IPS DF 6.9 (cell line): ENCODE measurements at places on chromosomes 3 and 15.

DNA sequence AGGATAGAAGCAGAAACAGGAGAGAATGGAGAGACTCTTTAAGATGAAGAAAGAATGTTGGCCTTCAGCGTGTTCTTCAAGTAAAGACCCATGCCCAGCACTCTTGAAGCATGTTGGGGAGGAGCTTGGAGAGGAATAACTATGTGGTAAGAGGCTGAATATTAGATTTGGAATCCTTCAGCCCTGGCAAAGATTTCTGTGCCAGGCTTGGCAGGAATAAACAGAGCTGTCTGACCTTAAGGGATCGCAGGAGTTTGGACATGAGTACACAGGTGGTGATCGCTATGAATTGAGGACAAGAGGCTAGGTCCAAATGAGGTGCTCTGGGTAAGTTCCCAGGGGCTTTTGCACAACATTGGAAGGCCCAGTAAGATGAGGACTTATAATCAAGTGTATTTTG is 132.6 kb upstream of the TBL1XR1 start:
- no peak for DNase-seq

GRCh38 chr3:82736696-82737277 is 975.3 kb upstream of the GBE1 start:
- no peak for DNase-seq

DNA sequence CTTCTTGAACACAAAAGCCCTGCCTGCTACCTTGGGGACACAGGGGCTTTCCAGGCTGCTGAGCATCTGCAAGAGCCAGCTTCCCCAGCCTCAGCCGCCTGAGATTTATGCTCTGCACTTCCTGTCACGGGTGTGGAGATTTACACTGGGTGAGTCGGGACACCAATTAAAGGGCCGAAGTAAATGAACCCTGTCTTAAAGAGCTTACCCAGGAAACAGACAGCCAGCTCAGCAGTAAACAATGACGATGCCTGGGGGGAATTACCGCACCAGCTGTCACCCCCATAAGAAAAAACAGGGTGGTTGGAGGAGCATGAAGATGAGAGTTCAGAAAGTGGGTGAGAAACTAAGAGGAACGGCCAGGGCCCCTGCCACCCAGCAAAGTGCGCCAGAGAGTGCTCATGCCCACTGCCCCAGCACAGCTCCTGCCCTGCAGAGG is 37.5 kb upstream of the IQSEC1 start:
- DNase-seq: no peak

DNA sequence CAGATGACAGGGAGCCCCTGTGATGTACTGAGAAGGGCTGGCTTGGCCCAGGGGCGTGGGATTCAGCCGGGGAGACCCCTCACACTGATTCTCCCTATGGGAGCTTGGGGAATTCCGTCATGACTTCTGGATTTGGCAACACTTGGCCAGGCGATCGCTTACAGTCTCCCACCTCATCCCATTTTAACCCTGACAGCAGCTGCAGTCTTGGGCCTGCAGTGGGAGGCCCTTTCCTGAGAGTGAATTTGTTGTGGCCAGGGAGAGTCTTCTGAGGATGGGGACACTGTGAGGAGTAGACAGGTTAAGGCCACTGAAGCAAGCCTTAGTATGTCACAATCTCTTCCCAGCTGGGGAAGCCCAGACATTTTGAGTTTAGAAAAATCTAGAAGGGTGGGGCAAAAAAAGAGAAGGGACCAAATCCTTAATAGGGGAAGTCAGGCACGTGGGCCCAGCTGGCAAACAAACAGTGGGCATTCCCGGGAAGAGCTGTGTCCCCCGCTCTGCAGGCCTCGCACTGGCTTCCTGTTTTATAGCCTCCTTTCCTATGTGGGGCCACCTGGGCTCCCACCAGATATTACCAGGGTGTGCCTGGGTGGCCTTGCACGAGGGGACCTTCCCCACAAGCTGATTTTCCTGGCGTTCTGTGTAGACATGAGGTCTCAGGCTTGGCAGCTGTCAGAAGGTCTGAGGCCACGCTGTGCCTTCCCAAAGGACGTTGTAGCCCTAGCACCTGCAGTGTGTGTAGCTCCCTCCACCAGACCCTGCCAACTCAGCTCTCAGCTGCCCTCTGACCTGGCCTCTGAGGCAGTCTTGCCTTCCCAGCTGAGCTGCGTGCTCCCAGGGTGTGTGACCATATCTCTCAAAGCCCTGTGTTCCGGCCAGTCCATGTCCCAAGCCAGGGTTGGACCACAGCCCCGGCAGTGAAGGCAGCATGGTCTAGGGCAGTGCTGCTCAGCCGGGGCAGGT is 64.5 kb downstream of the FEM1B start:
- no peak for DNase-seq

GRCh38 chr15:92803852-92804609 is 96.1 kb upstream of the CHD2 start:
- no peak for DNase-seq

- no peak for DNase-seq
Observed at GRCh38 chr3:153277029-153277428, 115.0 kb downstream of the RAP2B start.

DNA sequence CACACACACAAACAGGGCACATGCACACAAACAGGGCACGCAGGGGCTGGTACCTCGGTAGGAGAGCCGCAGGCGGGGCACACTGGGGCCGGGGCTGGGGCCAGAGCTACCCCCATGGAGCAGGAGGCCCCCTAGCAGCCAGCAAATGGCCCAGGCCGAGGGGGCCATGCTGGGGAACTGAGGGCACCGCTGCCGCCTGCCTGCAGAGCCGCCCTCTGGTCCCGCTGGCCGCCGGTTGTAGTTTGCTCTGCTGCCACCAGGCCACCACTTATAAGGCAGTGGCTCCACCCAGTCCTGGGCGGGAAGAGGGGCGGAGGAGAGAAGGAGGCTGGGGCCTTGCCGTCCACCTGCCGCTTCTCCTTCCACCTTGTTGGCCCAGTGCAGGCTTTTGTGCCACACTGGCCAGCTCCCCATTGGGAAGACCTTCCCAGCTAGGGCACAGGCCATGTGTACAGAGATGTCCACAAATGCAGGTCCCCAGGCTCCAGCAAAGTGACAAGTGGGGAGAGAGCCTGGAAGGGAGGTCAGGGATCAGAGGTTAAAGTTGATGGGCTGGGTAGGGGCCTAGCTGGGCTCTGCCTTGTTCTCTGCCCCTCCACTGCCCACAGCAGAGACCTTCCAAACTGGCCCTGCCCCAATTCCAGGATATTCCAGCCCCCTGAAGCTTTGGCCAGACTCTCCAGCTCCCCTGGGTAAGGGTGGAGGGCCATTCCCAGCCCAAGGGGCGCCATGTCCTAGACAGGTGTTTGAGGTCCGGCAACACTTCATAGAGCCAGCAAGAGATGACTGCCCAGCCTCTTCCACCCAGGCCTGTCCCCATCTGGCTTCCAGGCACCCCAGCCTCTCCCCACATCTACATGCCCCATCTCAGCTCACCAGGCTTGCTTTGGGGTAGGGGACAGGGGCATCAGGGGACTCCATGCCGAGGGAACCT is at the start of gene SEMA3G:
Gene SEMA3G (minus strand): TSS at position 244 of the 934 bp plus-strand sequence. CDS start 76 bp downstream, at position 168.
- DNase-seq: peak; percentile 57

- no peak for DNase-seq
Observed at GRCh38 chr3:55488398-55489055, 1.4 kb upstream of the WNT5A start.

DNA sequence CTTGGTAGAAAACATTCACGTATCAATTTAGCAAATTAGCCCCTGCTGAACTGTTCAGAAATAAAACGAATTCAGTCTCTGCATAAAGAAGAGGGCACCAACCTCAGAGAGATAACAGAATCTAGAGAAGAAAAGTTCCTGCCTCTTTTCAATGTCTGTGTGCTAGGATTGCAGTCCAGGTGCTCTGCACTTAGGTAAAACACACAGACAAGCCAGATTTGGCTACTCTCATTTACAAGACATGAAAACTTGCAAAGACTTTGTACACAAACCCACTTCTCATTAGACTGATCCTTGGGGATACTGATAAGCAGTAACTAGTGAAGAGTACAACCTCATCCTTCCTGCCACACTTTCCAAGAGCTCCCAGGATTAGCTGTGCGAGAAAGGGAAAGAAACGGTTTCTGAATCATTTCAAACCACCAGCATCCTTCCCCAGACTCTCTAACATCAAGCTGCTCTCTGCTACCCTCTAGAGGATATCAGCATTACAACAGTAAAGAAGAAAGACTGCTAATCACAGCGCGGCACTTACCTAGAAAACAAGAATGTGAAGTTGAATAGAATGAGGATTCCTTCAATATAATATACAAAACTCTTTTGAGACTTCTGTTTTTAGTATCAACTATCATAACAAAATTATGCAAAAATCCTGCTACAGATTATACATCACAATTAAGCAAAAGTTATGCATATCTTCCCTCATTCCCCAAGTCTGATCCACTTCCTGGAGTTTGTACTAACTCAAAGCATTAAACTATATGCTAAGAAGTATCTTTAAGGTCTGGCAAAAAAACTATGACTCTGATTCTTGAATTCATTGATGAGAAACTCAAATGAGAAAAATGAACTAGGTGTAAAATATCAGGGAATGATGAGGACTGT is 306.4 kb downstream of the MAGI1 start:
- peak; percentile 58 for DNase-seq

- no peak for DNase-seq
Observed at GRCh38 chr3:73094951-73095350, 33.5 kb downstream of the EBLN2 start.

DNA sequence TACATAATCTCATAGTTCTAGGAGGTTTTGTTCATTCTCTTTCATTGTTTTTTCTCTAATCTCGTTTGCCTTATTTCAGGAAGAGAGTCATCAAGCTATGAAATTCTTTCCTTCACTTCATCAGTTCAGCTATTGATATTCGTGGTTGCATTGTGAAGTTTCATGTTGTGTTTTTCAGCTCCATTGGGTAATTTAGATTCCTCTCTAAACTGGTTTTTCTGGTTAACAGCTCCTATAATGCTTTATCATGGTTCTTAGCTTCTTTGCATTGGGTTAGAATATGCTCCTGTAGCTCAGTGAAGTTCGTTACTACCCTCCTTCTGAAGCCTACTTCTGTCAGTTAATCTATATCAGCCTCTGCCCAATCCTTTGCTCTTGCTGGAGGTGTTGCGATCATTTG is 69.4 kb upstream of the CD96 start:
- no peak for DNase-seq

GRCh38 chr3:40718681-40719080 is 193.9 kb downstream of the ZNF621 start:
- no peak for DNase-seq

GRCh38 chr3:43203022-43203421 is 83.3 kb upstream of the SNRK start:
- no peak for DNase-seq
